ENCODE measurements at places on chromosomes 3 and 15. TPM values are rescaled to one million over a fixed set of nuclear protein-coding genes. Genes with fewer than 3 reads are reported as not detected.

DNA sequence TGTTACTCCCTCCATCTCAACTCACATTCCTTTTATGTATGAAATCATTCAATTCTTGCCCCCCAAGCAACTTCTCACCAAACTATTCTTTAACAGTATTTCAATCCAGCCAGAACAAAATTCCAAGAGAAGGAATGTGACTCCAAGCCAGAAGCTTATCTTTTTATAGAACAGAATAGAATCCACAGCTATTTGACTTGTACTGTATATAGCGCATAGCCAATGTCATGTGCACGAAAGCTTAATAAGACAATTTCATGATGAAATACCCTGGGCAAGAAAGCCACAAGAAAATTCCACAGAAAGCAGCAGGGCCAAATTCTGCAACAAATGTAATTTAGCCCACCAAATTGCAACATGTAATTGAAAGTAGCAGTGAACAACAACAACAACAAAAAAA, 127.6 kb upstream of the UBE2E2 start:
- H3K4me1 ChIP-seq = peaks cover 41% of the 10 kb centered on the region
- H3K27me3 ChIP-seq = no peaks in the 10 kb centered on the region
- H3K4me3 ChIP-seq = no peak overlapping the region
- no peaks in the 10 kb centered on the region for H3K36me3 ChIP-seq
- H3K27ac ChIP-seq = no peak overlapping the region
- DNase-seq = no peak

DNA sequence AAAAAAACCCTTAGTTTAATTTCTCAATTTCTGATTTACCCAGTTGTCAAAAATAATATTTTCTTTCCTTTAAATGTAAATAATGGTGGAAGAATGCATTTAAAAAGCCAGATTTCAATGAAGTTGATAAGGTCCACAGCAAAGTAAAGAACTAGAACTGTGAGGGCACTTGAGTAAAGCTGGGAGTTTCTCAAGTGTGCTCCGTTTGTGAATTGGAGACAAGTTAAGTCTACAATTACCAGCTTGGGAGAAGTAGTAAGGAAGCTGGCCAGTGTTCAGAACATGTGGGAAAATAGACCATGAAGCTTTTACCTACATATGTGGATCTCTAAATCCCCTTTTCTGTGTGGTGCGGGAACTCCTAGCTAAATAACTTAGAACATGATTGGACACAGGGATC, 239.4 kb downstream of the OXSM start:
- H3K27ac ChIP-seq = no peak overlapping the region
- no peaks in the 10 kb centered on the region for H3K36me3 ChIP-seq
- H3K27me3 ChIP-seq = no peaks in the 10 kb centered on the region

DNA sequence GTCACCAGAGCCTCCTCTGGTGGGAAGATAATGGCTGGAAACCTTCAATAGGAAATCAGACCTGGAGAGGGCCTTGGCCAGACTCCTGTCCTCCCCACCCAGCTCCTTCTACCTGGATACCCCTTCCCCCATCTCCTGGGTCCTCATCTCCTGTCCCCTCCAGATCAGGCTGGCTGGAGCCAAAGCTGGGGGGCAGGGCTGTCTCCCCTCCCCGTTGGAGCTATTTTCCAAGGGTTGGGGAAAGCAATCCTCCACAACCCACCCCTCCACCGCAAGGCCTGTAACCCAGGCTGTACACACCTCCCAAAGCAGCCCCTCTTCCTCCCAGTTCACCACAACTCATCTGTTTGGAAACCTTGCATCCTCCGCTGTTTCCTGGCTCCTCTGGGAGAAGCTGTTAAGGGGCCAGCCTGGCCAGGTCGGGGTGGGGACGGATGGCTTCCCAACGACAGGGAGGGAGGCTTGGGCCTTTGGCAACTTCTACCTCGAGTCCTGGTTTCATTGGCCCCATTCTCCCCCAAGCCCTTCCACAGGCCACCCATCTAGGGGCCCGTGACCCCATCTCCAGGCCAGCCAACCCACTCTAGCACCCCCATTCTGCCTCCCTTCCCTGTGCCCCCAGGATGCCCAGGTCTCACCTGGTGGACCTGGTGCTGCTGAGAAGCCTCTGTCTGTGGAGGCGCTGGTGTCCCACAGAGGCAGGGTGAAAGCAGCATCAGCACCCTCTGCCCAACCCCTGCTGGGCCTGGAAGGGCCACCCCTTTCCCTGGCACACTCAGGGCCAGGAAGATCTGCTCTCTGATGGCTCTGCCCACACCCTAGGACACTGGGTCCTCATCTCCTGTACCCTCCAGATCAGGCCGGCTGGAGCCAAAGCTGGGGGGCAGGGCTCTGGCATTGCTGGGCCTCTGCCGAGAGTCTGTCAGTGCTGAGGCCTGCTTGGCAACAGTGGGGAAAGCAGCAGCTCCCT, 22.1 kb upstream of the GOLGA6C start:
- no peak for DNase-seq
- no peak overlapping the region for H3K4me3 ChIP-seq
- H3K27me3 ChIP-seq = peaks cover 8% of the 10 kb centered on the region
- no peak overlapping the region for H3K27ac ChIP-seq
- H3K36me3 ChIP-seq = no peaks in the 10 kb centered on the region

DNA sequence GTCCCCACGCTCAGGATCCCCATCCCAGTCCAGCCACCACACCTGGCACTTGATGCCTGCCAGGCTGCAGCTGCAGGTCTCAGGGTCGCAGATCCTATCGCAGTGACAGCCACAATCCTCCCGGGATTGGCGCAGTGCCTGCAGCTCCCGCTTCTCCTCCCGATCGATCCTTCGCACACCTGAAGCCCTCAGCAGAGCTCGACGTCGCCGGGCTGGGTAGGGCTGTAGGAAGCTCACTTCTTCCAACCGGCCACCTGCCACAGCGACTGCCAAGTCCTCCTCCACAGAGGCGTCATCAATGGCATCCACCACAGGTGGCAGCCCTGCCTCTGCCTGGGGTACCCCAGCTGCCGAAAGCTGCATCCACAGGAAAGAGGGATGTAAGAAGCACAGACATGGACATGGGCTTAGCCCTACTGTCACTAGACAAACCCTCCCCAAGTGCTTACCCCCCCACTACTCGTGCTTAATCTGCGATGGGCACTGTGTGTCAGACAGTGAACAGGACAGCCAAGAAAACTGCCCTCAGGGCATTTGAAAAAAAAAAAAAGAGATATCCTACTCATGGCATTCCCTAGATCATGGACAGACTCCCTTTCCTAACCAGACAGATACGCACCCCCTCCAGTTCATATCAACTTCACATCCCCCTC, 9.2 kb downstream of the CSRNP1 start:
- no peak overlapping the region for H3K4me3 ChIP-seq
- no peak overlapping the region for H3K27ac ChIP-seq
- H3K36me3 ChIP-seq = peaks cover 63% of the 10 kb centered on the region

DNA sequence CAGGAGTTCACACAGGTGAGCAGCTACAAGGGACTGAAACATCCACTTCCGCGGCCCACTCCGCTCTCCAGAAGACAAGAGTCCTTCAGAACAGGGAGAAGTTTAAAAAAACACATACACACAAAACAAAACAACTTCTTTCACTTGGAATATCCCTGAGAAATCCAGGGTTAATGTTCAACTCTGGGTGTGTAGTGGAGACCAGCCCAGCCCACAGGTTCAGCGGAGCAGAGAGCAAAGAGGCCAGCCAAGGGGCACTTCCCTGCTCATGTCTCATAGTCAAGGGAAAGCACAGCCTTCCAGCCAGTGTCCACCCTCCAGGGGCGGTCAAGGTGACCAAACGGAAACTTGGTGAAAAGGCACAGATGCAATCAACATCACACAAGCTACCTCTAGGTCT, 41.6 kb downstream of the WNT5A start:
- no peaks in the 10 kb centered on the region for H3K27me3 ChIP-seq
- no peak overlapping the region for H3K27ac ChIP-seq
- DNase-seq = no peak

- no peaks in the 10 kb centered on the region for H3K27me3 ChIP-seq
- H3K4me3 ChIP-seq = no peak overlapping the region
- H3K36me3 ChIP-seq = peaks cover 64% of the 10 kb centered on the region
- H3K27ac ChIP-seq = no peak overlapping the region
- no peak for DNase-seq
Measured at GRCh38 chr3:56742887-56743286, 58.9 kb downstream of the ARHGEF3 start.

- no peak overlapping the region for H3K27ac ChIP-seq
- no peaks in the 10 kb centered on the region for H3K4me1 ChIP-seq
- no peak for DNase-seq
- no peak overlapping the region for H3K4me3 ChIP-seq
- H3K27me3 ChIP-seq = no peaks in the 10 kb centered on the region
Measured at GRCh38 chr3:116342499-116342898, 102.8 kb downstream of the LSAMP start.

DNA sequence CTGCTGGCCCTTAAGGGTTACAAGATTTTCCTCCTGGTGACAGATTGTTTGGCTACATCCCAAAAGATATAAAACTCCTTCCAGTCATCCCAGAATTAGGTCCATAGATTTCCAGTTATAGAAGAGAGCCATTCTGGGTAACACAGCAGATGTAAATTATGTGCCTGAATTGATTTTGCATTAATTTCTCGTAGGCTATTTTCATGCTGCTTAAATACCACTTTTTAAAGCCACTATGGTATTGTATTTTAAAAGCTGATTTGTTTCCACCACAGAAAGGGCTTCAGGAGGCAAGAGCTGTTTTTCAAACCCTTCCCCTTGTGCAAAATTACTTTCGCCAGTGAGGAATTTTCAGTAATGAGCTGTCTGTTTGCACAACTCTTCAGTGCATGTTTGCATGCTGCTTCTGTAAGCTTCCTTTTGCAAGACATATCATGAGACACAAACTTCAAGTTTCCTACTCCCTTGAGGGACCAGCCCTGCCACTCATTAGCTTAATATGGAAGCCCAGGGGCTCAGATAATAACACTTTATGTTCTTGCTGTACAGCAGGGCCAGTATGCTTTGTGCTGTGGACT, 105.4 kb upstream of the TNIK start:
- H3K4me1 ChIP-seq = no peaks in the 10 kb centered on the region
- no peak overlapping the region for H3K27ac ChIP-seq
- H3K4me3 ChIP-seq = no peak overlapping the region
- H3K27me3 ChIP-seq = no peaks in the 10 kb centered on the region
- DNase-seq = no peak

DNA sequence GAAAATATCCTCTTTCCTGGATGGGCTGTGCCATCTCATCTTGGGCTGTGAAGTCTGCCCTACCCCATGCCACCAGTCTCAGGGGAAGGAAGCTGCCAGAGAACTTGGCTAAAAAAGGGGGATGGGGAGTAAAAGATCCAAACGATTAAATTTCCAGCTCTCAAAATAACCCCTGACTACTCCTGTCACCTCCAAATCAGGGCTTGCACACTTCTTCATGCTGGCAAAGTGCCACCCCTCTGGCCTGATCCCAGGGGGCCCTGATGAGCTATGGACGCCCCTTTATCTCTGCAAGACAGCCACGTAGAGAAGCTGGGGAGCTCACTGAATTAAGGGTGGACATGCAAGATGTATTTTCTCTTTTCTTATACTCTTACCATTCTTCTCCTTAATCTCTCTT, 1.2 kb upstream of the MLF1 start:
- no peaks in the 10 kb centered on the region for H3K36me3 ChIP-seq
- DNase-seq = no peak
- H3K4me3 ChIP-seq = no peak overlapping the region
- no peaks in the 10 kb centered on the region for H3K27me3 ChIP-seq
- no peak overlapping the region for H3K27ac ChIP-seq

GRCh38 chr15:90810354-90810753, 58.0 kb upstream of the FURIN start:
- peaks cover 15% of the 10 kb centered on the region for H3K4me1 ChIP-seq
- DNase-seq = no peak

DNA sequence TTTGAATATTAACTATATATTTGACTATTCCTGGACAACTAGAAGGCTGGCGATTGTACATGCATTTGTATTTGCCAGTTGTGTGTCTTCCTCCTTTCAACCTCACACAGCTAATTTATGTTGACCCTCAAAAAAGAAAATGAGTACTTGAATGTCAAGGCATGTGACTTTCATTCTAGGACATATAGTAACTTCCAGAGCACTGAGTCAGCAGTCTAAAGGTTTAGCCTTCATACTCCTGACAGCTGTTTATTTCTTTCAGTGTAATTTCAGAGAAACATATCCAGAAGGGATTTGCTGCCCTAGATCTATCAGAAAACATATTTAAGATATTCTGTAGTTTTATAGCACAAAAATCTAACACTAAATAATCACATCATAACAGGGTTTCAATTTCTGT, 74.6 kb upstream of the GOLGA8J start:
- H3K36me3 ChIP-seq = no peaks in the 10 kb centered on the region
- no peaks in the 10 kb centered on the region for H3K27me3 ChIP-seq
- no peak for DNase-seq
- H3K27ac ChIP-seq = no peak overlapping the region
- no peaks in the 10 kb centered on the region for H3K4me1 ChIP-seq

DNA sequence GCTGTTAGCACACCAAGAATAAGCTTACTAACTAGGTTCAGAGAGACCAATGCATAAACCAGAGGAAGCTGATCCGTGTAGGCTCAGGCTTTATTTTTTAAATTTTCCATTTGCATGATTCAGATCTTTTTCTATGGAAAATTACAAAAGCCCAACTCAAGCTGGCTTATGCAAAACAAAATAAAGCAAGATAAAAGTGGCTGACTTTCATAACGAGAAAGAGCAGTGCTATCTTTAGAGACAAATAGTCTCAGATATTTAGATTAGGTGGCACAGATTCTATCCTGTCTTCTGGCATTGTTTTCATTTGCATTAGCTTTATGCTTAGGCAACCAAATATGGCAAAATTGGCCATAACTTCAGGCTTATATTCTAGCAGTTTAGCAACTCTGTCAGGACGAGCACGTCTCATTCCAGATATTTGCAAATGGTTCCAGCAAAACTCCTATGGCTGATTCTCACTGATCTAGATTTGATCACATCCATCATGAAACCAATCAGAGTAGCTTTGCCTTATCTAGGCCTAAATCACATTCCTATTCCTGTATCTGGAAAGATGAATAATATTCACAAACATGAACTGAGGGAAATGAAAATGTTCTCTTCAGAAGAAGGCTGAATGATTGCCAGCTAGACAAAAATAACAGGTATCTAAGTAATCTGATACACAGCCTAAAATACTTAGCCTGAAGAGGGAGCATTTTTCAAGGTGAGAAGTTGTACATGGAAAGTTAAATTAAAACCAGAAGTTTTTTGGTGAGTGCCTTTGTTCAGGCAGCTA, 216.4 kb upstream of the DPPA4 start:
- no peaks in the 10 kb centered on the region for H3K36me3 ChIP-seq
- no peaks in the 10 kb centered on the region for H3K27me3 ChIP-seq
- H3K4me3 ChIP-seq = no peak overlapping the region
- no peak for DNase-seq
- H3K4me1 ChIP-seq = no peaks in the 10 kb centered on the region

CCR1 gene
- total RNA-seq = 1.1 TPM

MYH15 gene
- not detected for total RNA-seq

ALDH1L1 gene
- not detected for total RNA-seq

All from B cell (primary cell).